ENCODE measurements at places on chromosomes 7 and 10.

- DNase-seq: no peak
These were observed 435.4 kb upstream of the DPP6 start for GRCh38 chr7:153616711-153617325.

- peak; percentile 77 for DNase-seq
These were observed 882 bp downstream of the DLX6 start for GRCh38 chr7:97006055-97006815.

- DNase-seq: no peak
These were observed 103.1 kb upstream of the AFAP1L2 start for GRCh38 chr10:114507449-114507848.

DNA sequence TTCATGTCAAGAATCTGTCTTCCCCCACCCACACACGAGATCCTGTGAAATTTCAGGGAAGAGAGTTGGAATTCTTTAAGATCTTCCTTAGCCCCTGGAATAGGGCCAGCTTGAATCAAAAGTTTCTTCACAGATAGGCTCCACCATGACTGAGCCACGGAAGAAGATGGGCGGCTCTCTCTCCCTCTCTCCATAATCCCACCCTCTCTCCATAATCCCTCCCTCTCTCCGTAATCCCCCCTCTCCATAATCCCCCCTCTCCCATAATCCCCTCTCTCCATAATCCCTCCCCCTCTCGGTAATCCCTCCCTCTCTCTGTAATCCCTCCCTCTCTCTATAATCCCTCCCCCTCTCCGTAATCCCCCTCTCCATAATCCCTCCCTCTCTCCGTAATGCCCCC lies 20.4 kb downstream of the SHH start:
- no peak for DNase-seq

GRCh38 chr10:68133523-68133922 lies 24.2 kb downstream of the MYPN start:
- DNase-seq: no peak

DNA sequence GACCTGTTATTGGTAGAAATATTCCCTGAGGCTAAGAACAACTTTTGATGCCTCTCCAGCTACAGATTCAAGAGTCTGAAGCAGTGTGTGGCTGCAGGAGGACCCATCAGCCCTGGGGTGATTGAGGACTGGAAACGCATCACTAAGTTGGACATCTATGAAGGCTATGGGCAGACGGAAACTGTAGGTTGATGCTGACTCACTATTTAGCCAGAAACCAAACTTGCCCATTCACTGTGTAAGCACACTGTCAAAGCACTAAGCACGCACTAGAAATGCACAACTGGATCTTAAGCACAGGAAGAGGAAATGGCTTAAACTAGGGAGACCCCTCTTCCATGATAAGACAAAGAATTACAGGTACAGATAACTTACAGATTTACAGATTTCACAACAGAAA lies 20.8 kb downstream of the ACSM6 start:
- DNase-seq: peak; percentile 55

- DNase-seq: no peak
These were observed 39.9 kb upstream of the DUSP5 start for GRCh38 chr10:110457851-110458250.

DNA sequence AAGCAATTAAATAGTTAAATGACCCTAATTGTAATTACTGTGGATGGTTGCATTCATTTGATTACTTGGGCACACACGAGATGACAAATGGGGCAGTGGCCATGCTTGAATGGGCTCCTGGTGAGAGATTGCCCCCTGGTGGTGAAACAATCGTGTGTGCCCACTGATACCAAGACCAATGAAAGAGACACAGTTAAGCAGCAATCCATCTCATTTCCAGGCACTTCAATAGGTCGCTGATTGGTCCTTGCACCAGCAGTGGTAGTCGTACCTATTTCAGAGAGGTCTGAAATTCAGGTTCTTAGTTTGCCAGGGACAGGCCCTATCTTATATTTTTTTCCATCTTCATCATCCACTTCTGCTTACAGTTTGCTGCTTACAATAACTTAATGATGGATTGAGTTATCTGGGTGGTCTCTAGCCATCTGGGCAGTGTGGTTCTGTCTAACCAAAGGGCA lies 8.3 kb downstream of the PCBD1 start:
- DNase-seq: peak; percentile 88

DNA sequence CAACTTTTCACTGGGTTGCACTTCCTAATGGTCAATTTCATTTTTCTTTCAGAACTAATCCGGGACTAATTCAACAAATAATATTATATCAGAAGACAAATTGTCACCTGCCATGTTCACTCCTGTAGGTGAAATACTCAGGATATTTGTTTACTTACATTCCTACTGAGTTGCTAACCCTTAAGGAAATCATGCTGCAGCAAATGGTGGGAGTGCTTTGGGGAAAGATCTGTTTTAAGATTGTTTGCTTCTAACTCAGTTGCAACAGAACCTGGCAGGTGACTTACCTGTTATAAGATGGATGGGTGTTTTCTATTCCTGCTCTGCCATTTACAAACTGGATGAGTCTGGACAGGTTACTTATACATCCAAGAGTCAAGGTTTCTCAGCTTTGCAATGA lies 81.8 kb downstream of the ZNF248 start:
- DNase-seq: no peak

DNA sequence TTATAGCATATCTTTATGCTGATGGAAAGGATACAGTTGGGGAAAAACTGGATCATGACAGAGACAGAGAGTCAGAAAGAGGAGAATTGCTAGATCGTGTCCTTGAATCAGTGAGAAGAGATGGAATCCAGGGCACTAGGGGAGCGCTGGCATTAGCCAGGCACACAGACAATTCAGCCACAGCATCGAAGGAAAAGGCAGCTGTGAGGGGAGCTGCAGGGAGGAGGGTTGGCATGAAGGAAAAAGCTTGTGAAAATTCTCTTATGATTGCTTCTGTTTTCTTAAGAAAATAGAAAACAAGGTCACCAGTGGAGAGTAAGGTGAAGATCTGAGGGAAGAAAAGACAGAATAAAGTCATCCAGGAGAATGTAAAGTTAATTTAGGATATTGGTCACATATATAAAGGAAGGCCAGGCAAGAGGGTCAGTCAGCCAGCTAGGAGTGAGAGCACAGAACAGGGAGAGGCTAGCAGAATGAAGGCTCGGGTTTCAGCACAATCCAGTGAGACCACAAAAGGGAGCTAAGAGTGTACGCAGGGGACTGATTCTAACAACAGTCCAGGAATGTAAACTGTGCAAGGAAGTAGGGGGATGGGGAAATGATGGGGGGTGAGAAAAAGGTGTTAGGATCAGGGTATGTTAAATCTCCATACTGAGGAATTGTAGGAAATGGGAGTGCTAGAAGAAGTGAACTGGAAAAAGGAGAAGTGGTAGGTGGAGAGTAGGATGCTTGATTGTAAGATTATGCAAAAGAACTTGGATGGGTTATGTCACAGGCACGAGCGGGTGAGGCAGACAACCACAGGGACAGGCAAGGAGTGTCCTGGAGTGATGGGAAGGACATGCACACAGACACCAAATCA lies 112.0 kb downstream of the RNF32 start:
- peak; percentile 62 for DNase-seq

DNA sequence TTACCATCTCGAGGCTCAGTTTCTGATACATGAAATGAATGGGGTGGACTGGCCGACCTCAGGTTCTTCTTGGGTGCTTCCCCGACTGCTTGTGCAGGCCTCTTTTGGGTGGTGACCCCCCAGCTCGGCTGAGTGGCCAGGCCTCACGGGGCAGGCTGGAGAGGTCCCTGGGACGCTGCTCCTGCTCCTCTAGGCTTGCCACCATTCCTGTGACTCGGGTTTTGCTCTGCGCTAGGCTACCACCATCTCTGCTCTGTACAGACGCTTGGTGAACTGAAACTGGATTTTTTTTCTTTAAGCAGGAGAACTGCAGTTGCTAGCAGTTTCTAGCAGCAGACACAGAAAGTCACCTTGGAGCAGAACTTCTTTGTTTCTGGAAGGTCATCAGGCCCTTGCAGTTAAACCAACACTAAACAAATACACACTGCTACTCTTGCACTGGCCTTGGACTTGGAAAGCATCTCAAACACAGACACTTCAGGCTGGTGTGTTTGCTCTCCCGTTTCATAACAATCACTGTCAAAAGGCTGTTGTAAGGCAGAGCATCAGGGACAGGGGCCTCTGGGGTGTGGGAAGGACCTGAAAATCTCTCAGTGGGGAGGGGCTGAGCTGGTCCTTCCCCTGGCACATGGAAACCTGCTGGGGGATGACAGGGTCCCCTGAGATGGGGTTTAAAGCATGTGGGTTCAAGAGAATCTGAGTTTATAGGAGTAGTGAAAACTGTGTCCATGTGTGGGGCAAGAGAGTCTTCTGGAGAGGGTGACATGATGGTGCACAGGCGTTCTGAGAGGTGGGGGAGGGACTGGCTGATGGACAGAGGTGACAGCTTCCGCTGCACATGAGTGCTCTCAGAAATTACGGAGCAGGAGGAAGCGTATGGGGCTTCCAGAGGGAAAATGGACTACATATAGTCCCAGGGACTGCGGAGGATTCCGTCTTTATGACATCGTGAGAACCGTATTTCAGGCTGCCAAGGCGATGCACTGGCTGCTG lies 35.0 kb upstream of the GIMAP8 start:
- no peak for DNase-seq

GRCh38 chr7:18344536-18344935 lies 151.0 kb upstream of the HDAC9 start:
- no peak for DNase-seq

DNA sequence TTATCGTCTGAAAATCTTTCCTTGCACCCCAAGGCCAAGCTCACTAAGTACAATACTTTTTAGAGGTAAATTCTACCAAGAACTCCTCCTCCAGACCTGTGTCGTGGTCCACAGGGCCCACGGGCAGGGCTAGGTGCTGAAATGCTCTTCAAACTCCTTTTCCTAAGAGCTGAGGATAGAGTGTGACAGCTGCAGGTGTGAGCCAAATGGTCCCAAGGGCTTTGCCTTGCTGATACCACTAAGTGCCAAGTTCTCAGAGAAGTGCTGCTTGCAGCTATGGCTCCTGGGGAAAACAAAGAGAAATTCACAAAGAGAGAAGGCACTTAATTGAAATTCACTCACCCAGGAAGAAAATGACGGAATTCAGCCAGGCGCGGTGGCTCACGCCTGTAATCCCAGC lies 868.9 kb upstream of the AUTS2 start:
- DNase-seq: no peak

- peak; percentile 33 for DNase-seq
These were observed 174.8 kb downstream of the DKK1 start for GRCh38 chr10:52488606-52489485.

DNA sequence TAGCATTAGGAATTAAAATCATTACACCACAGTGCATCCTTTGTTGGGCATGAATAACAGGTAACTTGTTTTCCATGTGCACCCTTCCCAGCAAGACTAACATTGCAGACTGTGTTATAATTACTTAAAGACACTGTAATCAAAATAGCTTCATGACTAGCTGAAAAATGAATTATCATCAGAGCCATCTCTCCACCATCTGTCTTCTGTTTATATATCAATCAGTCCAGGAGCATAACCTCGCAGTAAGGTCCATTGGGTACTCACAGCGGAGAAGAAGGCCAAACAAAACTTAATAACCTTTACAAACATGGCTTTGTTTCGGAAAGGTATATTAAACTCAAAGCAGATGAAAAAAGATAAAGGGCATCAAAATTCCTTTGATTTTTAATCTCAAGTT lies 90.6 kb downstream of the ODAD2 start:
- DNase-seq: no peak

DNA sequence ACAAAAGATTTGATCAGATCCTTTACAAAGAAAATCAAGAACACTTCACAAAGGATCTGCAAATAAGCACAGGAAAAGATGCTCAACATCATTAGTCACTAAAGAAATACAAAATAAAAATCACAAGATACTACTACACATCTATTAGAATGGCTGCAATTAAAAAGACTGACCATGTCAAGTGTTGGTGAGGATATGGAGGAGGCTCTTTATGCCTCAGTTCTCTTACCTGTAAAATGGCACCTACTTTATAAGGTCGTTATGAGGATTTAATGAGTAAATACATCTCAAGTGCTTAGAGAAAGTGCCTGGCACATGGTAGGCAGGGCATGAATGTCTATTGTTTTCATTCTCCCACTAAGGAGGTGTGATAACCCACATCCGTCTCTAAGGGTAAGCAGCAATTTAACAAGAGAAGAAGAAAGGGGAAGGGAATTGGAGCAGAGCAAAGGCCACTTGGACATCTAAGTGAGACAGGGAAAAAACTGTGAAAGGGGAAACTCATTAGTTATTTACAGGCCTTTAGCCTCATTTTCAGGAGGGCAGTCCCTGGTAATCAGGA lies 157.5 kb upstream of the NFE2L3 start:
- DNase-seq: peak; percentile 15

GRCh38 chr10:852386-852785 lies 79.1 kb downstream of the LARP4B start:
- no peak for DNase-seq

DNA sequence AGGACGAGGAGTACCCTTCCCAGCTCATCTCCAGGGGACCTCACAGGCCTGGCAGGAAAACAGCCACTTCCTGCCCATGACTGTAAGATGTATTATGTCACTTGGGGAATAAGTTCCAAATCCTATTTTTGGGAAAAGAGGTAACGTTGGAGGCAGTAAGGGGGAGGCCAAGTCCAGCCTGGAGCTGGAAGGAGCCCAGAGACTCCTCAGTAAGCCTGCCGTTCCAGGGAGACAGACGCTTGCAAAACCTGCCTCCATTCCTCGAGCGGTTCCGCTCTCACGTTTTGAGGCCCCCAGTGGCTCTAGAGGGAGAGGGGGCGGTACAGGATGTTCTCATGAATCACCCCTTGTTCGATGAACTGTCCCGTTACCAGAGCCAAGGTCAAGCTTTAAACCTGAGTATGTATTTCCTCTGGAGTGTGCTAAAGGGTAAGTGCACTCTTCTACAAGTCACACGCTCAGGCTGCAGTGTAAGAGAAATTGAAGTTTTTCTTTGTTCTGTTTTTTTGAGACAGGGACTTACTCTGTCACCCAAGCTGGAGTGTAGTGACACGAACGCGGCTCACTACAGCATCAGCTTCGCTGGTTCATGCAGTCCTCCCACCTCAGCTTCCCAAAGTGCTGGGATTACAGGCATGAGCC lies 45.5 kb upstream of the CYTH3 start:
- DNase-seq: peak; percentile 53

DNA sequence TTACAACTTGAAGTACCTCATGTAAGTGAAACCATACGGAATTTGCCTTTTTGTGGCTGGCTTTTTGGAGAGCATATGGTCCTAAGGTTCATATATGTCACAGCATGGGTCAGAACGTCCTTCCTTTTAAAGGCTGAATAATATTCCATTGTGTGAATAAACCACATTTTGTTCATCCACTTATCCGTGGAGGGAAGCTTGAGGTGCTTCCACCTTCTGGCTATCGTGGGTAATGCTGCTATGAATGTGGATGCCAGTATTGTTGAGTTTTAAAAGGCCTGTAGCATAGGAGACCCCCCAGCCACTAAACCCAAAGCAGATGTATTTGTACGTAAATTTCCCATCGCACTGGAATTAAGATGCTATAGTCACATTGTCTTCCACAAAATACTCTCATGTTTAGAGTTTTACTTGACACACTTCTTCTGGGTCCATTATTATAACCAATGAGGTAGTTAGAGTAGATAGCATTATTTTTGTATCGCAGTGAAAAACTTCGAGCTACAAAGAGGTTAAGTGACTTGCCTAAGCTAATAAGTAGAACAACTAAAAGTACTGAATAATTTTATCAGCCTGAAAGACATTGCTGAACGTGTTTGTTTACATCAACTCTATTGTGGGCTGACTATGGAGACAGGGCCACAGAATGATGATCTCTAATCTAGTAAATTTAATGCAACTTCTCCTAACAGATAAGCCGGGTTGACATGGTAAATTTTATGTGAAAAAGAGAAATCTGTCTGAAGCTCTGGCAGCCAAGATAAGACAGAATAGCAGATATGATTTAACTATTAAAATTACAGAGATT lies 183.0 kb upstream of the CTBP2 start:
- DNase-seq: peak; percentile 32
